Effector memory CD8-positive, alpha-beta T cell (primary cell): ENCODE measurements at places on chromosomes 3 and 15.

GRCh38 chr3:159114582-159114981, 312.7 kb downstream of the MFSD1 start:
- no peak for DNase-seq

- no peak for DNase-seq
These were observed 239.4 kb downstream of the ROBO2 start for GRCh38 chr3:77279276-77279675.

DNA sequence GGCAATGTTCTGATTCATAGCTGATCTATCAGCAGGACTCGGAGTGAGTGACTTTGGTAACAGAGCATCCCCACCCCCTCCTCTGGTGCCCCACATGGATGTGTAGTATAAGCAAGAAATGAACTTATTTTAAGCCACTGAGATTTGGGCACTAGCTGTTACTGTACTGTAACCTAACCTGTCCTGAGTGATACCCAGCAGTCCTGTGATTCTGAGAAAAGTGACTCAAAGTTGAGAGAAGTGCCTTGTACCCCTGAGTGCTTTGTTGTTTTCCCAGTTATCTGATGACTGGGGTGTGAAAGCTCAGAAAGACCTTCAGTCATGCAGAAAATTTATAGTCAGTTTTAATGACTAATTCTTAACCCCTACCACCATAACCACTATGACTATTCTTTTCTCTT, 439.9 kb upstream of the RBMS3 start:
- no peak for DNase-seq

- no peak for DNase-seq
These were observed 6.4 kb upstream of the CPOX start for GRCh38 chr3:98599647-98600411.

- DNase-seq = no peak
These were observed 39.4 kb upstream of the CD47 start for GRCh38 chr3:108130236-108130635.

GRCh38 chr15:27061739-27062138, 90.8 kb downstream of the GABRG3 start:
- no peak for DNase-seq

GRCh38 chr3:65907232-65908130, 131.2 kb downstream of the MAGI1 start:
- DNase-seq = no peak

DNA sequence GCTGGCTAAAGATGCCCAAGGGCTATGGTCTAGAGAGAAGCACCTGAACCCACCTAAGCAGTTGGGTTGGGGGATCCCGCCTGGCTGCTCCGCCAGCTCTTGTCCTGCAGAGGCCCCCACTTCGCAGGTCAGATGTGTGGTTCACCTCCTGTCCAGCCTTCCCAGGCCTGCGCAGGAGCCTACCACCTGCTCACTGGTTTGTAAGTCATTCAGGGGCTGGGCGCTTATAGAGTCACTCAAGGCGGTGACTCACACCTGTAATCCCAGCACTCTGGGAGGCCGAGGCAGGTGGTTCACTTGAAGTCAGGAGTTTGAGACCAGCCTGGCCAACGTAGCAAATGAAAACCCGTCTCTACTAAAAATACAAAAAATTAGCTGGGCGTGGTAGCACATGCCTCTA, 3.9 kb upstream of the FURIN start:
- no peak for DNase-seq

- no peak for DNase-seq
These were observed 98.3 kb downstream of the MEX3B start for GRCh38 chr15:81947548-81947947.

- no peak for DNase-seq
These were observed 15.4 kb downstream of the SH3BP5 start for GRCh38 chr3:15316998-15317435.

DNA sequence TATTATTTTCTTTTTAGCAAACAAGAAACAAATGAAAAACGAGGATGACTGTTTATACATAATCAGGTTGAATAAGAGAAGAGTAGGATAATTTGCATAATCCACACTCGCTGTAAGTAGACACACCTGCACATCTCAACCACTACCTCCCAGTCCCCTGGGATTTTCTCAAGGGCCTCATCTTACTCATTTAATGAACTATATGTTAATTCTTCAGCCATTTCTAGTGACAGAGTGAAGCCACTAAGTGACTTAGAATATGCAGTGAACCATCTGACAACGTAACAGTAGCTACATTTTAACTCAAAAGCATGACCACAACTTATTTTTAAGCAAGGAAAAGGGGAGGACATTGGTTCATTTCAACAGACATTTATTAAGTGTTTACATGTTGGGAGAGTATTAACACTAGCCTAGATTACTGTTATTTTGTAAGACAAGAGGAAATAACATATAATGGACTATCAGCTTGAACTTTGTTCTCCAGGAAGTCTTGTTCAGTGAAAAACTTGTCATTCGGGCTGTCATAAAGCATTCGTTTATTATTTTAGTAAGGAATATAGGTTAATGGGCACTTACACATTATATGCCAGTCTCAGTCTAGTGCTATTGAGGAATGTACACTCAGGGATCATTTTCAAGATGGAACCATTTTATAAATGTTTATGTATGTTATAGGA, 173.0 kb upstream of the ROBO2 start:
- no peak for DNase-seq

GRCh38 chr15:75348034-75348561, 1.3 kb downstream of the NEIL1 start:
- no peak for DNase-seq

DNA sequence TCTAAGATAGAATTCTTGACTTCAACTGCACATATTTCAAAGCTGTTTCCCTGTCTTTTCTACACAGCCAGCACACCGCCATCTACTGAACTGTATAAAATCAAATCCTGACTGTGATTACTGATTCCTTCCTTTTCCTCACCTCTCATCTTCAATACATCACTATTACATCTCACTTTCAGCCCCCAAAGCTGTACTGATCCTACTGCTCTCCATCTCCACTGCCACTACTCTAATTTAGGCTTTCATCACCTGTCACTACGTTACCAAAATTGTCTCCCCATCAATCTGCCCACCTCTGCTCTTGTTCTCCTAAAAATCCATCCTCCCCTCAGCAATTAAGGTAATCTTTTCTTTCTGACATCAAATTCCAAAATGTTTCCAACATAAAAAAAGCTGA, 4.5 kb upstream of the CCDC39 start:
- no peak for DNase-seq

DNA sequence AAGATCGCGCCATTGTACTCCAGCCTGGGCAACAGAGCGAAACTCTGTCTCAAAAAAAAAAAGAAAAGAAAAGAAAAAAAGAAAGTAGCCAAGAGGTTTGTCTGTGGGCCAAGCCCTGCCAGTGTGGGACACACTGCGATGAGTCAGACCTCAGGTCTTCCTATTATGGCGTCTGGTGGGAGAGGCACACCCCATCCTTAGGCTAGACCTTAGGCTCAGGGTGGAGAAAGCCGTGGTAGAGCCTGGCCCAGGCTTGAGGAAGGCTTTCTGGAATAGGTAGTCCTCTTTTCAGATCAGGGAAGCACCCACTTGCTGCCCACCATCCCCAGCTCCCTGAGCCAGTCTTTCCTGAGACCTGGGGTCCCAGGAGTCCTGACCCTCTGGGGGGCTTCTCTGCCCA, 6.0 kb downstream of the HEMK1 start:
- no peak for DNase-seq
